ENCODE measurements at places on chromosomes 13 and 19.

DNA sequence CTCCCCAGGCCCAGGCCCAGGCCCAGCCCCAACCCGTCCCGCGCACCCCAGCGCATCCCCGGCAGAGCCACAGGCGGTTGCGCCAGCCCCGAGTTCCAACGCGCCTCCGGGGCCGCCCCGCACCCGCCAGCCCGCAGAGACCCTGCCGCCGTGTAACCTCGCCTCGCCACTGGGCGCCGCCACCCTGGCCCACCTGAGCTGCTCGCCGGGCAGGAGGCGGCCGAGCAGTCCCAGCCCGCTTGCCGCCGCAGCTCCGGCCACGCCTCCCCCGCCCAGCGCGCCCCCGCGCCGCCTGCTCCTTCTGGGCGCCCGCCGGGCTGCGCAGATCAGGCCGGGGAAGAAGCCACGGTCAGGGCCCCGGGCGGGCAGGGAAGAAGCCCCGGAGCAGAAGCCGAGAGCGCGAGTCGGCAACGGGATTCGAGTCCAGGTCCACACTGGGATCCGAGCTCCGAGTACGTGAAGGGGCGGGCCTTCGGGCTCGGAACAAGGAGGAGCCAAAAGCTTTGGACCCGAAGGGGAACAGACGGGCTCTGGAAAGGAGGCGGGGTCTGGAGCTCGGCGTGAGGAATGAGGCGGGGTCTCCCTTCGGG lies at the start of gene MBOAT7:
Gene MBOAT7, minus strand, starts transcription at position 436 of the 590 bp plus-strand sequence. CDS start 1,072 bp downstream, outside the sequence.
- DNase-seq = no peak

DNA sequence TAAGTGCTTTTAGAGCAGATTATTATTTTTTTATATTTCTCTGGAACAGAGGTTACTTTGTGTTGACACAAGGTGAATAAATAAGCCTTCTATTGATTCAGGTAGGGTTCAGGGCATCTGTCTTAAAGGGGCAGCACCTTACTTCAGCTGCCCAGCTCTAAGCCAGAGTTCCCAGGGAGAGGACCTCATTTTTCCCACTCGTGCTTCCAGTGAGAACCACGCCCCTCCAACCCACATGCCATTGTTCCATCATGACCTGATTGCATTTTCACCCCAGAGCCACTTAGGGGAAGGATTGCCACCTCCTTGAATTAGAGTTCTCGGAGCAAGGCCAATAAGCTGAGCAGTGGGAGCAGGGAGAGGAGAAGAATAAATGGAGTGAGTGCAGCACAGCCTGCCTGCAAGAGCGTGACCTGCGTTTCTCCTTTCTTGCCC lies 104.3 kb upstream of the FRY start:
- DNase-seq = no peak

- DNase-seq = no peak
Observed at GRCh38 chr19:418761-419671, 10.1 kb upstream of the C2CD4C start.

DNA sequence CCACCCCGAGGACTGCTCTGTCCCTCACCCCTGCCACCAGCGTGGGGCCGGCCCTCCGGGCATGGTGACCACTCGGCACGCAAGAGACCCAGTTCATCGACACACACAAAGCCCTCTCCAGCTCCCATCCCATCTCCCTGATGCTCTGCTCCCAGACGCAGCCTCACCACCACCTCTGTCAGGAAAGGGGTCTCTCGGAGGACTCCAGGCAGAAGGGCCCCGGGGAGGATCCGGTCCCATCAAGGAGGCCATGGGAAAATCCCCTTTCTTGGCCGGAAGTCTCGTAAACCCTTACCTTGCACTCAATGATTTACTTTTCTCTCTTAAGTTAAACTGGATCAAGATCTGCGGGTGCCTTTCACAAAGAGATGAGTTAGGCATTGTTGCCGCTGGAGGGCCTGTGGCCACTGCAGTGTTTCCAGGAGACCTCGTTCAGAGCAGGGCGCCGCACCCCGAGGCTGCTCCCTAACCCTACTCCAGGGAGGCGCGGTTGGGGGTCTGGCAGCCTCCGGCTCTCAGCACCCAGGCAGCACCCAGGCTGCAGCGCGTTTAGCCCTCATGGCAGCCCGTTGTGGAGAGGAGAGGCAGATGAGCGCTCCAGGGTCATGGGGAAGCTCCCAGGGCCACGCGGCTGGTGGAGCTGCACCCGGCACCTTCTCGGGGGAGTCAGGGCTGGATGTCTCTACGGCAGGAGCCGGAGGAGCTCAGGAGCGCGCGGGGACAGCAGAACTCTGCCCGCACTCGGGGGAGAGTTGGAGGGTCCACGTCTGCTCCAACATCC lies 31.0 kb downstream of the C2CD4C start:
- DNase-seq = no peak

DNA sequence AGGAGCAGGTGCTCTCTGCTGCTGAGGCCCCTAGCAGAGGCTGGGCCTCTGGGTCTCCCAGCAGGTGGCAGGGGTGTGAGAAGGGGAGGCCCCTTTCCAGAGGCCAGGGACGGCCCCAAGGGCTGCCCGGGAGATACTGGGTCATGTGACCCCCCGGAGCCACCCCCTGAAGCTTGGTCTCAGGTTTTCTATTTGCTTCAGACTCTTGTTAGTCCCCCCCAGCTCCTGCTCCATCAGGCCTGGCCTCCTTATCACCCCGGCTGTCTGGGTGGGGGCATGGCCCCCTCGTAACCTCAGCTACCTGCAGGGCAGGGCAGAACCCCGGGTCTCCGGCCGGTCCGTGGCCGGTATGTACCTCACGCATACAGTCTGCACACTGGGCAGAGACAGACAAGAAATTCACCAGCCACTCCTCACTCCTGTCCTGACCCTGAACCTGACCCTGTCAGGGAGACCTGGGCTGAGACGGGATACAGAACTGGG lies 13.2 kb upstream of the TCF3 start:
- no peak for DNase-seq

- no peak for DNase-seq
Observed at GRCh38 chr13:34469196-34469986, 472.7 kb upstream of the NBEA start.

- DNase-seq = no peak
Observed at GRCh38 chr13:102582256-102582655, 14.5 kb upstream of the TPP2 start.
